T-helper 2 cell treated with Interferon-gamma antibody and Interleukin-4, amounts not matched to agents 5 μg/mL and 100 μg/mL, for 36 hours (primary cell): ENCODE measurements at places on chromosomes 11 and 22.
A peak's percentile ranks its signal among the peaks of the same experiment; 100 is the strongest.

GRCh38 chr11:6646576-6646917 is 9.1 kb downstream of the DCHS1 start:
- no peak for DNase-seq

- no peak for DNase-seq
Observed at GRCh38 chr11:91653079-91653754, 571.4 kb upstream of the FAT3 start.

- DNase-seq = no peak
Observed at GRCh38 chr11:104127828-104128227, 36.1 kb downstream of the PDGFD start.

- DNase-seq = no peak
Observed at GRCh38 chr11:19719960-19720359, 7.3 kb downstream of the NAV2 start.

DNA sequence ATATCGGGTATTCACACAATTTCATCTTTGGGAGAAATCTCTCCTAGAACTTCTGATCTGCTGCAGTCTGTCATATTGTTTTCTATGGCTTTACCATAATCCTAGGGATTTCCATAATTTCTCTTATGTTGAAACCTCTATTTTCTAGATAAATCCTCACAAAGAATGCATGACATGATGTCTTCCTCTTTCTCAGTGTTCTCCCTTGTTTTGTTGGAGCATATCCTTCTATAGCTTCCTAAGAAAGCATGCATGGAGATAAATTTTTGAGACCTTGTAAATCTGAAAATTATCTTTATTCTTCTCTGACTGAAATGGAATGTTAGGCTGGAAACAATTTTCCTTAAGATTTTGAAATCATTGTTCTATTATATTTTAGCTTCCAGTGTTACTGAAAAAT is 115.5 kb downstream of the WNT11 start:
- no peak for DNase-seq

GRCh38 chr22:24806663-24807001 is 621 bp downstream of the SGSM1 start:
- no peak for DNase-seq

DNA sequence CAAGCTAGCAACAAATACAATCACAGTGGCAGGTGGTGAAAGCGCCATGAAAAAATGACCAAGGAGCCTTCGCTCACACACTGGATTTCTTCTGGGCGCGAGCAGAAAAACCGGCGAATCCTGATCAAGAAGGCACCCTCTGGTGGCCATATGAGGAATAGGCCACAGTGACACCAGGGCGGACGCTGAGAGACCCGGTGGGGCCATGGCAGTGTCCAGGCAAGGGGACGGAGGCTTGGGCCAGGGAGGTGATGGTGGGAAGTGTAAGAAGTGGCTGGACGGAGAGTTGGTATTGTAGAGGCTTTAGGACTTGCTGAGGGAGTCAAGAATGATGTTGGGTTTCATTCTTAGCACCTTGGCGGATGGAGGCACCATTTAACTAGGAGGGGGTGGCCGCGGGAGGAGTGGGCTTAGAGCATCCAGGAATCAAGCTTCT is 16.9 kb upstream of the RAC2 start:
- DNase-seq = no peak

- DNase-seq = no peak
Observed at GRCh38 chr11:6417907-6418556, 862 bp downstream of the APBB1 start.

GRCh38 chr11:47981667-47982404 is 1.5 kb downstream of the PTPRJ start:
- DNase-seq = no peak

- no peak for DNase-seq
Observed at GRCh38 chr22:19799322-19800190, 39.0 kb downstream of the TBX1 start.

GRCh38 chr11:91258876-91259275 is 965.7 kb upstream of the FAT3 start:
- no peak for DNase-seq

DNA sequence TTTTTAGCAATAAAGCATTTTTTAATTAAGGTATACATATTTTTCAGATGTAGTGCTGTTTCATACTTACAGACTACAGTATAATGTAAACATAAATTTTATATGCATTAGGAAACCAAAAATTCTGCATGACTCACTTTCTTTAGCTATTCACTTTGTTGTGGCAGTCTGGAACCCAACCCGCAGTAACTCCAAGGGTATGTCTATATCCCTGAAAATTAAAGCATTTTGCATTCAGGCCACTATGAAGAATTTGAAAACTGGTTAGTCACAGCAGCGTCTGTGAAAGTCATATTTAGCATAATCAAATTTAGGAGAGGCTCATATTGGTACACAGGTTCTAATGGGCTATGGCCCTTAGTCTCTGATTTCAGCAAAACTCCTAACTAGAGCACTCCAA is 46.8 kb downstream of the BBOX1 start:
- DNase-seq = no peak

- no peak for DNase-seq
Observed at GRCh38 chr11:70661761-70662501, 263.6 kb downstream of the CTTN start.

GRCh38 chr22:46029574-46030200 is 52.7 kb upstream of the WNT7B start:
- DNase-seq = no peak

DNA sequence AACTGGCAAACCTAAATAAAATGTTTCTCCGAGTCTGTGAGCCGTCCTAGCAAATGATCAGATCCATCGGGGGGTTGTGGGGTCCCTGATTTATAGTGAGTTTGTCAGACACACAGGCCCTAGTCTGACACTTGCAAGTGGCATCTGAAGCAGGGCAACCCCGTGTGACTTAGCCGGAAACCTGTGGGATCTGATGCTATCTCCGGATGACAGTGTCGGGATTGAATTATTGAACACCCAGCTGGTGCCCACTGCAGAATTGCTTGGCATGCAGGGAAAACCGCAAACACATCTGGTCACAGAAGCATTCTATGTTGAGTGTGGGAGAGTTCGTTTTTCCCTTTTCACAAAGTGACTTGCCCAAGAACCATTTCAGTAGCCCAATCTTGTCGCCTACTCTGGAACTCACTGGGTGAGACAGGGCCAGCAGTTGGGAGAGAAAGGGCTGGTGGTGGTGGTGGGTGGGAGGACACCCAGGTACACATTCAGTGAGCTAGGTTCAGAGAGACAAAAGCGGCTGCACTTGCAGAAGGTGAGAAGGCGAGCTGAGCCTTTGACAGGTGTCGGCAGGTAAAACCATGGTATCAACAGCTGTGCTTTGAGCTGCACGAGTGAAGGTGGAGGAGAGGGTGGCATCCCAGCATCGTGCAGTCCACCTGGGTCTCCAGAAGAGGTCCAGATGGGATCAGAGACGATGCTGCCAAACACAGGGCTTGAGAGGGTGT is 33.7 kb upstream of the B3GAT1 start:
- DNase-seq = no peak

DNA sequence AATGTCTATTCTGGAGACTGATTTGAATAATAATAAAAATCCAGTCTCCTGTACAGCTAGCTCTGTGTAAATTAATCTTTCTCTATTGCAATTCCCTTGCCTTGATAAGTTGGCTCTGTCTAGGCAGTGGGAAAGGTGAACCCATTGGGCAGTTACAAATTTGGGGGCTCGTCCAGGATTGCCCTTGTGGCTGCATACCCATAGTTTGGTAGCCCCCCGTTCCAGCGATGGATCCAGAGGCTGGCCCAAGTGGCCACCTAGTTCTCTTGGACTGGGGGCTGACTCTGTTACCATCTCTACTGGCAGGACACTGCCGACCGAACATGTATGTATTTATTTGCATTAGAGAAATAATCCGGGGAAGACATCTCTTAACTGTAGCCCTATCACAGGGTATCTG is 326.2 kb upstream of the PDGFD start:
- no peak for DNase-seq

- no peak for DNase-seq
Observed at GRCh38 chr11:96366024-96366423, 23.0 kb upstream of the MAML2 start.

DNA sequence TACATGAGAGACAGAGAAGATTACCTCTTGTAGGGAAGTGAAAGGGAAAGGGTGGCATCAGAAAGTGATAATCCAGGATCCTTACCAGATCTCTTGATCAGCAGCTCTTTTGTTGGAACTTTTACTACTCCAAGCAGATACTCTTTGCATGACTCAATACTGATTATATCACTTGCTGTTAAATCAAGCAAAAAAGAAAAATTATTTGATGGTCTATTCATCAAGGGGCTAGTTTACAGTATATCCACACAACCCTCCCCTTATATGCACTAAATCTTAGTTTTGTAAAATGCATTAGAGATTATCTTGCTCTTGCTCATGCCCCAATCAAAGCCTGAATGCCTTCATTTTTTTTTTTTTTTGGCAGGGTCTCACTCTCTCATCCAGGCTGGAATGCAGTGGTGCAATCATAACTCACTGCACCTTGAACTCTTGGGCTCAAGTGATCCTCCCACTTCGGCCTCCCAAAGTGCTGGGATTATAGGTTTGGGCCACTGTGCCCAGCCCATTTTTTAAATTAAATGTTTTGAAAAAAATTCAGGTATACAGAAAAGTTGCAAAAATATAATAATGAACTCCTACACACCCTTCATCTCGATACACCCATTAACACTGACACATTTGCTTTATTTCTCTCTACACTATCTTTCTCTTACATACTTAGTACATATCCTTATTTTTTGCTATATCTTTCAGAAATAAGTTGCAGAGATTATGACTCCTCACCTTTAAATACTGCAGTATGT is 76.1 kb upstream of the UCP3 start:
- DNase-seq = no peak

DNA sequence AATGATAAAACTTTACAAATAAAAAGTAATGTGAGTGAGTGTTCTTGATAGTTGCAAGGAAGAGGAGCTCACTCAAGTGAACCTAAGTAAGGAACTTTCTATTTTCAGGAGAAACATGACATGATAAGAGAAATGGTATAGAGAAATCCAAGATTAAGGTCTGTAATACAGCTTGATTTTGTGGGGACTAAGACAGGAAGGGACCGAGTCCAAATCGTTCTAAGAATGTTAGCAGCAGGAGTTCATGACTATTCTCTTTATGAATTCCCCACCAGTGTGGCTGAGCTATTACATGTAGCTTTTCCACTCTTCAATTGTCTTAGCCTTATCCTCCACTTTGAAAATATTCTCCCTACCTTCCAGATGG is 698.6 kb upstream of the ARHGAP42 start:
- no peak for DNase-seq

GRCh38 chr11:75816561-75817239 is 1.7 kb downstream of the UVRAG start:
- no peak for DNase-seq

- no peak for DNase-seq
Observed at GRCh38 chr22:39952347-39952746, 7.8 kb upstream of the TMA7B start.

- no peak for DNase-seq
Observed at GRCh38 chr22:37248251-37248650, 4.2 kb upstream of the RAC2 start.

DNA sequence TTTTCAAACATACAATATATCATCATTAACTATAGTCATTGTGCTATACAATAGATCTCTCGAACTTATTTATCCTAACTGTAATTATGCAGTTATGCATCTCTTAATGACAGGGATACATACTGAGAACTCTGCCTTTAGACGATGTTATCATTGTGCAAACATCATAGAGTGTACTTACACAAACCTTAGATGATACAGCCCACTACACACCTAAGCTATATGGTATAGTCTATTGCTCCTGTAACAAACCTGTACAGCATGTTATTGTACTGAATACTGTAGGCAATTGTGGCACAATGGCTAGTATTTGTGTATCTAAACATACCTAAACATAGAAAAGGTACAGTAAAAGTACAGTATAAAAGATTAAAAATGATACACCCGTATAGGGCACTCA is 27.4 kb upstream of the NRGN start:
- no peak for DNase-seq

DNA sequence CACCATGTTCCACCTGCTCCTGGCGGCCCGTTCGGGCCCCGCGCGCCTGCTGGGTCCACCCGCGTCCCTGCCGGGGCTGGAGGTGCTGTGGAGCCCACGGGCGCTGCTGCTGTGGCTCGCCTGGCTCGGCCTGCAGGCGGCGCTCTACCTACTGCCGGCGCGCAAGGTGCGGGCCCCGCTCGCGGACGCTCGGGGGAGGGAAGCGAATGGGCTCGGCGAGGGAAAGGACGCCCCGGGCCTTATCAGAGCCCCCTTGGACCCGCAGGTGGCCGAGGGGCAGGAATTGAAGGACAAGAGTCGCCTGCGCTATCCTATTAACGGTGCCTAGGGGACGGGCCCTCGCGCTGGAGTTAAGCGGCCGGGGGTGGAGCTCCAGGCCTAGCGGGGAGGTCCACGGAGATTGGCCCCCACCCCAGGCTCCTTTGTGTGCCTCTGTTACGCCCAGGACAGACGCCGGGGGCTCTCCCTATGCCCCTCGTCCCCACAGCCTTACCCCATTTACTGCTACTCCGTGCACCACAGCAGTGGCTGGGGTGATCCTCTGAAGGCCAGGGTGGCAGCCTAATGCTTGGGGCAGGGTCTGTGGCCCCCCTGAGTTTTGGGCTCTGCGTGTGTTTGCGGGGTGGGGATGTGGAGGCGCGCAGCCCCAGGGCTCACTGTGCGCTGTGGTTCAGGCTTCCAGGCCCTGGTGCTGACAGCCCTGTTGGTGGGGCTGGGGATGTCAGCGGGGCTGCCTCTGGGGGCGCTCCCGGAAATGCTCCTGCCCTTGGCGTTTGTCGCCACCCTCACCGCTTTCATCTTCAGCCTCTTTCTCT is 1.1 kb downstream of the TM7SF2 start:
- DNase-seq = peak; percentile 71

- DNase-seq = no peak
Observed at GRCh38 chr11:112260490-112260889, at the start of gene PLET1. TSS of gene PLET1 (minus strand) at chr11:112260860. CDS start at chr11:112260589, 271 bp downstream.

DNA sequence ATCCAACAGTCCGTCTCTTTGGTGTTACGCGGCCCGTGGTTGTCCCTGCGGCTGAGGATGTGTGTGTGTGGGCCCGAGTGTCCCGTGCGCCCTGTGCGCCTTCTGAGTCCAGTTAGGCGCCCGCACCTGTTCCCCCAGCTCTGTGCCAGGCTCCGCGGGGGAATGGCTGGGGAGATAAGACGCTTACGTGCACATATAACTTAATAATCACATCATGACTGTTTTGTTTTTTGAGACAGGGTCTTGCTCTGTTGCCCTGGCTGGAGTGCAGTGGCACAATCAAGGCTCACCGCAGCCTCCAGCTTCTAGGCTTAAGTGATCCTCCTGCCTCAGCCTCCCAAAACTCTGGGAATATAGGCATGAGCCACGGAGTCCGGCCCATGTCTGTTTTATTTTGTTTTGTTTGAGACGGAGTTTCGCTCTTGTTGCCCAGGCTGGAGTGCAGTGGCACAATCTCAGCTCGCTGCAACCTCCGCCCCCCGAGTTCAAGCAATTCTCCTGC is 817 bp downstream of the ARL2 start:
- no peak for DNase-seq
